Stimulated activated CD4-positive, alpha-beta T cell treated with anti-CD3 and anti-CD28 coated beads, Interleukin-4, amount 100 ng/mL, for 24 hours (primary cell): ENCODE measurements at places on chromosomes 1 and 21.

DNA sequence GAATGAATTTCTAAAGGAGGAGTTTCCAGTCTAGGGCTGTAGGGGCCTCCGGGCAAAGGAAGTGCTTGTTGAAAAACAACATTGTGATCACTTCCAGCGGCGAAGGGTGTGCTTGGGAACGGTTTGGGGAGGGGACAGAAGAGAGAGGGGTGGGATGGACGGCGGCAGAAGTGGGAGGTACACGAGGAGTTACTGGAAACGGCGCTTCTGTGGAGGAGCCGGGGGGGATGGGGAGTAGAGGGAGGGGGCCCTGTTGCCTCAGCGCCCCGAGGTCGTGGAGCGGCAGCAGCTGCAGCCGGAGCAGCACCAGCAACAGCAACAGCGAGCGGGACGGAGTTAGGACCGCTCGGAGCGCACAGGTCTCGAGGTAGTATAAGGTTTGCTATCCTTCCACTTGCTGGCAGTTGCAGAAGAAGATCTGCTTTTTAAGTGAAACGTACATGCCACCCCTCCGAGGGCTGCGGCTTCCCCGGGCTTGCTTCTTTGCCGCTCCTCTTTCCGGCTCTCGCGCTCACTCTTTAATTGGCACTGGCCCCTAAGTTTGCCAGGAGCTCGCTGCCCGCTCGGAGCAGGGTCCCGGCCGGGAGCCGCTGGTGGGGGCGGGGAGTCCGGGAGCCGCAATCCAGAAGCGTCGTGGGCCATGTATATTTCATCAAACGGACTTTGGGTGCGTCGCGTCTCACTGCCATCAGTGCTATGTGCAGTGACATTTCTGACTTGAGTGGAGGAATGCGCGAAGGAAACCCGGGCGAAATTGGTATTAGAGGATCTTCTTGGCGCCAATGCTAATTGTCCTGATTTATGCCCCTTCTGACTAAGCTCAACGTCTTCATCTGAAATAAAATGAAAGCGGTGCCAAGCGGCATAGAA is 771 bp upstream of the NTNG1 start:
- DNase-seq: no peak

DNA sequence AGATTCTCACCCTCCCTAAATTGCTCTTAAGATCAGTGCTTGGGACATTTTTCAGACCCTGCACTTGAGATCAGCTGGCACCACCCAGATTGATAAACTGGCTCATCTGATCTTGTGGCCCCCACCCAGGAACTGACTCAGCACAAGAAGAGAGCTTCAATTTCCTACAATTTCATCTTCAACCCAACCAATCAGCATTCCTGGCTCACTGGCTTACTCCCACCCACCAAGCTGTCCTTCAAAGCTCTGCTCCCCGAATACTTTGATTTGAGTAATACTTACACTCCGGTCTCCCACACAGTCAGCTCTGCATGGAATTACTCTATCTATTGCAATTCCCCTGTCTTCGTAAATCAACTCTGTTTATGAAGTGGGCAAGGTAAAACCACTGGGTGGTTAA is 461.9 kb upstream of the RGS18 start:
- DNase-seq: no peak

DNA sequence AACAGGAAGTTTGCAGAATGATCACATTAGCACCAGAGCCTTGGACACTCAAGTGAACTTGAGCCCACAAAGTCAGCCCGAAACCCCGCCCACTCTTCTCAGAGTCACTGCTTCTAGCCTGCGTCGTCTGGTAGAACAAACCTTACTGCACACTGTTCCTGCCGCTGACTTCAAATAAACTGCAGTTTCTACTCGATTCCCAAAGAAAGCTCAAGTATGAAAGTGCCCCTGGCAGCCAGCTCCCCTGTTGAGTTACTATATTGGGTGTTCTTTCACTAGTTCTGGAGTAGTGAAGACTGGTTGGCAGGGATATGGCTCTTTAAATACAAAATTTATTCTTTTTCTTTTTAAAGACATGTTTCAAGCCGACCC is 164.7 kb downstream of the GALNT2 start:
- no peak for DNase-seq

GRCh38 chr1:76027341-76027740 is 47.2 kb upstream of the ST6GALNAC3 start:
- no peak for DNase-seq

- DNase-seq: no peak
Observed at GRCh38 chr1:67582625-67583461, 102.2 kb upstream of the GADD45A start.

GRCh38 chr21:17441370-17441769 is 71.5 kb upstream of the CXADR start:
- no peak for DNase-seq

GRCh38 chr1:197937892-197938291 is 20.7 kb downstream of the LHX9 start:
- no peak for DNase-seq

- no peak for DNase-seq
Observed at GRCh38 chr1:37719572-37720195, 27.4 kb downstream of the CDCA8 start.

DNA sequence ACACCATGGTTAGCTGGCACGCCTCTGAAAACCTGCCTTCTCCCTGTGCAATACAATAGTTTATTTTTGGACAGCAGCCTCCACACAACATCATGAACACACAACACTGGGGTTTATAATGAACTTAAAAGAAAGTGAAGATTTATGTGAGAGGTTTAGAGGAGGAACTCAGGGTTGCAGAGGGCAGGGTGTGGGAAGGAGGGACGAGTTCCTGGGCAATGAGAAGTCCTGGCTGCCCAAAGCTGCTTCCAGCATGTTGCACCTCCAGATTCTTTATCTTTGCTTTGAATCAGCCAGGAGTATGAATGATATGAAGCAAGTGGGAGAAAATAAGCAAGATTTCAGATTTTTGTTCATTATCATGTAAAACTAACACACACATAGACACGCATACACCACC is 11.3 kb upstream of the LRRC8D start:
- no peak for DNase-seq

DNA sequence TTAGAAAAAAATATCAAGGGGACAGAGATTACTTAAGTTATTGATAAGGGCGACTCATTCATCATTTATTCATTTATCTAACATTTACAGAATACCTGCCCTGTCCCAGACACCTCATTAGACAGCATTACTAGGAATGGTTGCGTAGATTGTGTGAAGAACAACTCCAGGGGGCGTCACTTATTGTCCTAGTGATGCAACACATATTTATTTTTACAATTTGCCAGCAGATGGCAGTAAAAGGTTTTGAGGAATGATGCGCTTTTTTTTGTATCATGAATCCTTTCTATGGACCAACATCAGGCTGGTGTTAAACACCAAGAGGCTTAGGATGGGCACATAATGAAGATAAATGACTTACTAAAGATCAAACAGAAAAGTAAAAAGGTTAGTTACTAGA is 5.5 kb downstream of the NCAM2 start:
- DNase-seq: no peak

DNA sequence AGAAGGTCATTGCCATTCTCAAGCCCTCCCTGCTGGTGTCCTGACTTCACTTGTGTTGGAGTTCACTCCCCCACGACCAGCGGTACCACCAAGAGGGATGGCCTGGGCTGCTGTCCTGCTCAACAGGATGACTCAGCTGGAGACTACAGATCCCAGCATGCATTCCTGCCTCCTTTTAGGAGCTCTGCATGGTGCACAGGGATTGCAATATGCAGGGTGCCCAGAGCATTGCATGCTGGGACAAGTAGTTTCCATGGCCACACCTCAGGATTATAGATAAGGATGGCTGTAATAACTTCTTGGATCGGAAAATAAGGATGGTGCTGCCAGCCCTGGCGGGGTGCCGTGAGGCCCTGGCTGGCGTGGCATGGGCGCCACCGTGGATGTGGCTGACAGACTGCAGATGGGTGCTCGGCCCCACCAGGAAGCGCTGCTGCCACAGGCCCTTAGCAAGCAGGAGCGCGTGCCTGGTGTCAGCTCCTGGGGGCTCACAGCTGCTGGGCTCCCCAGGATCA is 150.0 kb downstream of the CASZ1 start:
- no peak for DNase-seq

GRCh38 chr1:19377812-19378718 is 65.9 kb downstream of the SLC66A1 start:
- DNase-seq: peak; percentile 28

- DNase-seq: peak; percentile 17
Observed at GRCh38 chr21:24375201-24375600, 1232.1 kb downstream of the MRPL39 start.

DNA sequence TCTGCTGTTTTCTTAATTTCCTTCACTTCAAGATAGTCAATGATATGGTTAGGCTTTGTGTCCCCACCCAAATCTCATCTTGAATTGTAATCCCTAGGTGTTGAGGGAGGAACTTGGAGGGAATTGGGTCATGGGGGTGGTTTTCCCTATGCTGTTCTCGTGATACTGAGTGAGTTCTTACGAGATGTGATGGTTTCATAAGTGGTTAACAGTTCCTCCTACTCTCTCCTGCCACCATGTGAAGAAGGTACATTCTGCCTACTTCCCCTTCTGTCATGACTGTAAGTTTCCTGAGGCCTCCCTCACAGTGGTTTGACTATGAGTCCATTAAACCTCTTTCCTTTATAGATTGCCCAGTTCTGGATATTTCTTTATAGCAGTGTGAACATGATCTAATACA is 74.0 kb upstream of the SAMSN1 start:
- peak; percentile 26 for DNase-seq

GRCh38 chr1:91806769-91807700 is 78.9 kb downstream of the TGFBR3 start:
- no peak for DNase-seq

- no peak for DNase-seq
Observed at GRCh38 chr1:31476891-31477846, 64.2 kb downstream of the SERINC2 start.

GRCh38 chr1:68347415-68347814 is 102.3 kb downstream of the RPE65 start:
- no peak for DNase-seq

DNA sequence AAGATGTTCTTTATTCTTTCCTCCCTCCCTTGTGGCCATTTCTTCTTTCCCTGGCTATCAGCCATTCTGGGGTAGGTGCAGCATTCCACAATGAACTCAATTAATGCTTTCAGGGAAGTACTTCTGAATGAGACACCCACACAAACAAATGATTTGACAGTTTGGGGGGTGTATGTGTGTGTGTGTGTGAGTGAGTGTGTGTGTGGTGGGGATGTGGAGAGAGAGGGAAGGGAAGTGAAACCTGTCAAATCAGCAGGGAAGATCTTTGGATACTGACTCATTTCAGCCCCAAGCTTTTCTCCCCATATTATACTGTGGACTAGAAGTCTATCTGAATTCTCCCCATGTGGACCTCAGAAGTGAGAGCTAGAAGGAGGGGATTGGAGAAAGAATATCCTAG is 154.9 kb upstream of the CD34 start:
- no peak for DNase-seq

GRCh38 chr1:181150273-181150672 is 61.8 kb downstream of the IER5 start:
- no peak for DNase-seq

DNA sequence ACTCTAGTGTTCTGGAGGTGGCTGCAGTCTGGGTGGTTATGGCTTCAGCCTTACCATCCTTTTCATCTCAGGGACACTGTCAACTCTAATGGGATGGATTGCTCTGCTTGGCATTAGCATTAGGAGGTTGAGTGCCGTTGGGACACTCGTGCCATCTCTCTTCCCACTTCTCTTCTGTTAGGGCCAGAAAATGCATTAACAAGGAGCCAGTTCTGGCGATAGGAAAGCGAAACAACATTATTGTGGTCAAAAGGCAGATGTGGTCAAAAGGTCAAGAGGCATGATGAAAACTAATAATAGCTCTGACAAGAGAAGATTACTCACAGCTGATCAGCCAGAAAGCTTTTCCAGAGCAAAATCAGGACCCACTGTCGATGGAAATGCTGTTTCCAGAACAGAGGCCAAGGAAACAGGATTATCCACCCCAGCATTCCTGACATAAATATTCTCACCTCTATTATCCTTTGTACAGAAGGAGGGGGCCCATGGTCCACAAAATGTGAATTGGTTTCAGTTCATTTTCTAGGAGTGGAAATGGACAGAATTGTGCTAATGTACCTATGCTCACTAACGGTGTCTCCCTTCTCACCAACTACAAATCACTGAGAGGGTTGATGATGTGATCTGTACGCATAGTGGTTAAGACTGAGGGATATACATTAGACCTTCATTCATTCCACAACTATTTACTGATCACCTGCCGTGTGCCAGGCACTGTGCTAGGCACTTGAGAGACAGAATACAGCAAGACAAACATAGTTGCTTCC is 72.0 kb downstream of the ST6GALNAC5 start:
- DNase-seq: no peak

DNA sequence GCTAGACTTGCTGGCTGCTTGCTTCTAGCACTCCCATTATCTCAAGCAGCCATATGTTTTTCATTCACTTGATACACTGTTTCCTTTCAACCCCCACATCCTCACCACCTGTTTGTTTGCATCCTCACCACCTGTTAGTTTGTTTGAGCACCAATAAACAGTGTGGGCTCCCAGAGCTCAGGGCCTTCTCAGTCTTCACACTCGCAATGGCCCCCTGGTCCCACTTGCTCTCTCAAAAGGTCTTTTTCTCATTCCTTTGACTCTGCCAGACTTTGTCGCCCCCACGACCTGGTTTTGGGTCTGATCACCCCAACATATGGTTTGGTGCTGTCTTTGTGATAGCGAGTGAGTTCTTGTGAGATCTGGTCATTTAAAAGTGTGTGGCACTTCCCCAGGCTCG is 6.2 kb upstream of the PADI4 start:
- no peak for DNase-seq

GRCh38 chr1:2232916-2233438 is 4.9 kb downstream of the SKI start:
- no peak for DNase-seq
